ENCODE measurements at places on chromosomes 16 and 17.
A peak's percentile ranks its signal among the peaks of the same experiment; 100 is the strongest.

DNA sequence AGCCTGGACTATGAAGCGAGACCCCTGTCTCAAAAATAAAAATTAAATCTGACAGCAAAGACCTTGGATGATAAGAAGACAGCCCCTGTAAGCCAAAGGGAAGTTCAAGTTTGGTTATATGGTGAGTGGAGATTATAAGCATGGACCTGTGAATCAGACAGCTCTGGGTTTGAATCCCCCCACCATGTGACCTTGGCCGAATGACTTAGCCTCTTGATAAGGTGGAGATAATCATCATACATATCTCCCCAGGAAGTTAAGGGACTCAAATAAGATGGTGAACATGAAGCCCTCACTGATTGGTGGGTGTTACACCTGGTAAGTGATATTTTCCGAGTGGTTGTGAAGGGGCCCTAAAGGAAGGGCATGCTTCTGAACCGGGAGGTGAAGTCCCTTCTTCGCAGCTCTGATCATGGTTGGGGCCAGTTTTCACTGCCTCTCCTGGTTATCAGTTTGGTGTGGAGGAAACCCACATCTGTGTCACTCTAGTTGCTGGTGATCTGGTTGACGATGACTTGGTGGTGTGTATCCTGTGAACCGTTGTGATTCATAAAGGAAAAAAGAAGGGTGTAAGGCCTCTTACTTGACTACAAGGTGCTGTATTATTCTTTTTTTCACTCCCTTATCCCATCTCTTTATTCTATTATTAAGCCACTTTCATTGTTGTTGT, 61.7 kb upstream of the CLEC18A start:
- DNase-seq: no peak

GRCh38 chr16:4859190-4859899, 12.1 kb downstream of the UBN1 start:
- DNase-seq: no peak

GRCh38 chr16:27972500-27972899, 91.0 kb downstream of the GSG1L start:
- peak; percentile 34 for DNase-seq

GRCh38 chr17:71902894-71903506, 217.8 kb upstream of the SOX9 start:
- DNase-seq: no peak

DNA sequence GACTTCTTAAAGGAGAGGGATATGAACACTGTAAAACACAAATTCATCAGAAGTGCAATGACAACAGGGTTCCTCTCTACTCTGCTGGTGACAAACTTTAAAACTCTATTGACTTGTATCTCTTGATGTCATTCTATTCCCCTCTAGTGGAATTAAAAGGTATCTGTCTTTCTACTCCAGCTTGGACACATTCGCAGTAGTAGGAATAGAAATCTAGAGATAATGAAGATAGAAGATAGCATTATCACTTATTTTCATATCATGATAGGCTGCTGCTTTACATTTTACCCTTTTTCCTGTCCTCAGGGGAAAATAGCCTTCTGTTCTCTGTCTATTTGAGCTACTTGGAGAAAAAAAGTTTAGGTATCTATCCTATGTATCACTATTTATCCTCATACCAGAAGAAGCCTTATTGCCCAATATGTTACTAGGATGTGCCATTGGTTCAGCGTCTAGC, 209.6 kb upstream of the CACNG5 start:
- peak; percentile 31 for DNase-seq

DNA sequence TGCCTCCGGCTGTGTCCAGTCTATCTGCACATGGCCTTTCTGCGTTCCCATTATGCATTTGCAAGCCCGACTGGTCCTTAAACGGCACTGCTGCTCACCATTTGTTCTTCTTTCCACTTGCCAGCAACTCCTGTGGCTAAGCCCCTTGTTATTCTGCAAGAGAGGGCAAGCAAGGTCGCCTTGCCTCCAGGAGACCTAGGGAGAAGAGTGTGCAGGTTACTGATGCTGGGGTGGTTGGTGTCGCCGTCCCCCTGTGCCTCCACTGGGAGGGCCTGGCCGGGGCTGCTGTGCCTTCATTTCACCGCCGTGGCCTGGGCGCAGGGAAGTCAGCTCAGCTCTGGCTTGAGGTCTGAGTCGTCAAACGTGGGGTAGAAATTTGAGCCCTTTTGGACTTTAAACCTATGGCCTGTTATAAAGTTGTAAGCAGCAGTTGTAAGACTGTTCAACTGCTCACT, 12.7 kb downstream of the SLC6A4 start:
- no peak for DNase-seq

DNA sequence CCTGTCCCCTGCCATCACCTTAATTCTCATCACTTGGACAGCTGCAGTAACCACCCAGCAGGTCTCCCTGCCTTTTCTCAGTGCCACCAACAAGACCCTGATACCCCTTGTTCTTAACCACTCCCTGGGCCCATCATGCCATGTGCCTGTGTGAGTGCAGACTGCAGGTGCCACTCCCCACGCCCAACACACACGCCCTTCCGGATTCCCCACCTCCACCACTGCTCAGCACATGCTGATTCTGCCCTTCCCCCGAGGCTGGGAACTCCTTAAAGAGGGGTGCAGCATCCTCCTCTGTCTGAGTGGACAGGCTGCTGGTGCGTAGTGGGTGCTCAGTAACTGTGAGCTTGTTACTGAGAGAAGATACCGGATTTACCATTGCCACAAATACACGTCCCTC, 52.4 kb downstream of the PLD6 start:
- DNase-seq: no peak

GRCh38 chr17:81738801-81739393, 26.8 kb downstream of the SLC25A10 start:
- DNase-seq: no peak

DNA sequence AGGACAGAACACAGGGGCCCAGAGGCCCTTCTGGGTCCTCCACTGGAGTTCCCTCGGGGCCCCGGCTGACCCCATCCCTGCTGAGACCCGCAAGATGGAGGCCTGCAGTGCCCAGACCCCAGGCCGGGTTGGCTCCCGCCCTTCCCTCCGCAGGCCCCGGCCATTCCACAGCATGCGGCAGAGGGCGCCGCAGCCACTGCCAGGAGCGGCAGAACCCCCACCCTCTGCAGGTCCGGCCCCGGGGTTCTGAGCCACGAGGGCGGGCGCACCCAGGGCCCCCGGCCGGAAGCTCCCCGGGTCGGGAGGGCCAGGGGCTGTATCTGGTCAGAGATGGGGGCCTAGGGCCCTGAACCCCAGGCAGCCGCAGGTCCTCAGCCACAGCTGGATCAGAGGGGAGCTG, 2.4 kb upstream of the PERCC1 start:
- peak; percentile 53 for DNase-seq

DNA sequence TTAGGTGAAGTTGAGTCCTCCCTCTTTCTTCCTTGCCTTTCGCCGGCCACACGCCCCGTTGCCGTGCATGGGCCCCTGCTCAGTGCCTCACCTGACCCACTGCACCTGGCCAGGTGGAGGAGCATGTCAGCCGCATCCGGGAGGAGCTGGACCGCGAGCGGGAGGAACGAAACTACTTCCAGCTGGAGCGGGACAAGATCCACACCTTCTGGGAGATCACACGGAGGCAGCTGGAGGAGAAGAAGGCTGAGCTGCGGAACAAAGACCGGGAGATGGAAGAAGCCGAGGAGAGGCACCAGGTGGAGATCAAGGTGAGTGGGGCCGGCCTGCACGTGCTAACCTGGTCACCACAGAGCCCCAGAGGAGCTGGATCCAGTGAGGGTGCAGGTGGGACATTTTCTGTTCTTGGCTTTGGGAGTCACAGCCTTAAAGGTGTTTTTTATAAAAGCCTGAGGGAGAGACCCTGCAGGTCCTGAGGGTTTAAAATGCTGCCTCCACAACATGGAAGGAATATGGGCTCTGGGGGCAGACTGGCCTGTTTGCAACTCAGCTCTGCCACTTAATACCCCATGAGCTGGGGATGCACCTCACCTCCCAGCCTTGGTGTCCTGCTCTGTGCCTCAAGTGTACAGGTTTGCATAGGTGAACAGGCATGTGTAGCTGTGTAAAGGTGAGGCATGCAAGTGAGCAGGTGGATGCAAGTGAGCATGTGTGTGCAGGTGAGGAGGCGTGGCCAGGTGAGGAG, 12.1 kb upstream of the DBNDD1 start:
- no peak for DNase-seq

DNA sequence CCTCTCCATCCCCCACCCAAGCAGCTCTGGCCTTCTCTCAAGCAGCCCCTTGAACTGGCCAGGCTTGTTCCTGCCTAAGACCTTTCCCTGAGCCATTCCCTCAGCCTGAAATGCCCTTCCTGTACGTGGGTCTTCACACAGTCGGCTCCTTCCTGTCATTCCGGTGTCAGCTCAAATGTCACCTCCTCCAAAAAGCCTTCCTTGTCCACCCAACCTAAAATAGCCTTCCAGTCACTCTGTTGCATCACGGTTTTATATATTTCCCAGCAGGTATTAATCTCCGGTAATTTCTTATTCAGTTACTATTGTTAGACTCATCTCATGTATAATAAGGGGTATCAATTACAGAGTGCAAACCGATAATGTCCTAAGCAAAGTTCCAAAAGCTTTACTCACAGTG, 51.8 kb downstream of the C17orf67 start:
- no peak for DNase-seq

- DNase-seq: peak; percentile 94
Measured at GRCh38 chr16:11328172-11329070, 16.8 kb upstream of the RMI2 start.

DNA sequence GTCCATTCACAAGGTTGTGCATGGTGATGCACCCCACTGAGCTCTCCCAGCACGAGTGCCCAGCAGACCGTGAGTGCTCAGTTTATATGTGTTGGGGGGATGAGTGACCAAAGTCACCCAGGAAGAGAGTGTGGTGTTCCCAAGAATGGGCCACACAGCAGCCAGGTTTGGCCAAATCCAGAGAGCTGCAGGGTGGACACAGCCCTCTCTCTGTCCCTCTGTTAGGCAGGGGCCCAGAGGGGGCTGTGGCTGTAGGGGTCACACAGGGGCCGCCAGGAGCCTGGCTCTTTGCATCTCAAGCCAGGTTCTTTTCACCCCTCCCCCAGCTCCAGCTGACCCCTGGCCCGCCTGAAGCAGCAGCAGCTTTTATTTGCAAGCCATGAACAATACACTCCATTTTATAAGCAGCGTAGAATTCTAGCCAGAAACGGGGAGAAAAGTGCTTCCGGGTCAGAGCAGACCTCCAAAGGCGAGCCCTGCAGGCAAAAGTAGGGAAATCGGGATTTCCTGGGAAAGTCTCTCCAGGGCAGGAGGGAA, 13.3 kb downstream of the COTL1 start:
- no peak for DNase-seq

DNA sequence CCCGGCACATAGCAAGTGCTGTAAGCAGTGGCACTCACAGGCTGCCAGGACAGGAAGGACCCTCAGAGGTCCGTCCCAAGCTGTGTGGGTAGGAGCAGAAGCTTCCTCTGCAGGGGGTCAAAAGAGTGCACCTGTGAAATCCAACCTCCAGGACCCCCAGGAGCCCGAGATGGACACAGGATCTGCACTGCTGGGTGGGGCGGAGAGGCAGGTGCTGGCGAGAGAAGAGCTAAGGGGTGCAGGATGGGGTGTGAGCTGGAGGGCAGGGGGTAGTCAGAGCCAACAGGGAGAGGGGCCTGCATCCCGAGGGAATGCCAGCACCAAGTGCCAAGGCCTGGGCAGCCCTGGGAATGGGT, 650 bp upstream of the AANAT start:
- no peak for DNase-seq
